ENCODE measurements at places on chromosomes 16 and 17.

- DNase-seq = no peak
Measured at GRCh38 chr17:917941-918740, 61.4 kb downstream of the NXN start.

DNA sequence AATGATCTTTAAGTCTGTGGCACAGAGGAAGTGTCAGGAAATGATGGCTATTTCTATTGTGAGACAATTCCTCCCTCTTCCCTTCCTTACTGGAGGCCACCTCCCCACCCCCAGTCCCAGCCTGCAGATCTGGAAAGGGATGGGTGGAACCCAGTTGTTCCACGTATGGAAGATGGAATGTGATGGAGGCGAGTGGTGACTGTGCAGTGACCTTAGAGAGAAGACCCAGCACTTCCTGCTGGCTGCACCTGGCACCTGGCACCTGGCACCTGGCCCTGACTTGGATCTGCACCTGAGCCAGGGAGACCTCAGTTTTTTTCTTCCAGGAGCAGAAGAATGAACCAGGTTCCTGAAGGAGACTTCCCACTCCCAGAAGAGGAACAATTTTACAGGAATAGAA lies 33.0 kb upstream of the TMC5 start:
- no peak for DNase-seq

- peak; percentile 84 for DNase-seq
Measured at GRCh38 chr17:1486802-1487695, 5.4 kb downstream of the MYO1C start.

DNA sequence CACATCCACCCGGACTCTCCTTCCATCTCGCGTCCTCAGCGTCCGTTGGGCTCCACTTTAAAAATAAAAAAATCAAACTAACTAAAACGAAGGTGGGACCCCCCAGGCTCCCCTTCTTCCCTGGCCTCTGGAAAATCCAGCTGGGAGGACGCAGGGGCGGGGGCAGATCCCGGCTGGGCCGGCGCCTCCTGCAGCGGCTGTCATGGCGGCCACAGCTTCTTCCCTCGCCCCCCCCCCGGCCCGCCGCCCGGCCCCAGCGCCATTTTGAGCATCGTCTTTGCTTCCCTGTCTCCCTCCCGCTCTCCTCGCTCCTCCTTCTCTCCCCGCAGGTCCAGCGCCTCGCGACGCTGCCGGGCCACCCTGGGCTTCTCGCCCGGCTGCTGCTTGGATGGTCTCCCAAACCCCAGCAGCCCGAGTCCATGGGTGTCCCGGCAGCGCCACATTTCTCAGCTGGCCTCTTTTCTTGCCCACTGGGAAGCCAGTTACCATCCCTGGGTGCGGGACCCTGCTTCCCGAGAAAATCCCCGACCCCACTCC lies 3.3 kb downstream of the HOXB2 start:
- DNase-seq = peak; percentile 53

- no peak for DNase-seq
Measured at GRCh38 chr17:81387100-81388090, 7.9 kb upstream of the BAHCC1 start.

DNA sequence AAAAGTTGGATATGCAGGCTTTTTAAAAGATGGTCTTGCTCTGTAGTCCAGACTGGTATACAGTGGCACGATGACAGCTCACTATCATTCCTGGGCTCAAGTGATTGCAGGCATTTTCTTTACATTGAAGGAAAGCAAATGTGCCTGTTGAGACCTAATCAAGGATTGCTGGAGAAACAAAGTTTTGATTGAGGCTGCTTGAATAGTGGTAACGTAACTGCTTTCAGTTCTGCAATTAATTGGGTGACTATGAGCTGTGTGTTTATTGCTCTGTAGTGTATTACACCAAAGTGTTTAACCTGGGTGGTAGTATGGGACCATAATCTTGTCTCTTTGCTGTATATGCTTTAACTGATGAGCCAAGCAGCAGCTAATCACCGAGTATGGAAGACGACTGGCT lies 2.3 kb downstream of the UBB start:
- no peak for DNase-seq

DNA sequence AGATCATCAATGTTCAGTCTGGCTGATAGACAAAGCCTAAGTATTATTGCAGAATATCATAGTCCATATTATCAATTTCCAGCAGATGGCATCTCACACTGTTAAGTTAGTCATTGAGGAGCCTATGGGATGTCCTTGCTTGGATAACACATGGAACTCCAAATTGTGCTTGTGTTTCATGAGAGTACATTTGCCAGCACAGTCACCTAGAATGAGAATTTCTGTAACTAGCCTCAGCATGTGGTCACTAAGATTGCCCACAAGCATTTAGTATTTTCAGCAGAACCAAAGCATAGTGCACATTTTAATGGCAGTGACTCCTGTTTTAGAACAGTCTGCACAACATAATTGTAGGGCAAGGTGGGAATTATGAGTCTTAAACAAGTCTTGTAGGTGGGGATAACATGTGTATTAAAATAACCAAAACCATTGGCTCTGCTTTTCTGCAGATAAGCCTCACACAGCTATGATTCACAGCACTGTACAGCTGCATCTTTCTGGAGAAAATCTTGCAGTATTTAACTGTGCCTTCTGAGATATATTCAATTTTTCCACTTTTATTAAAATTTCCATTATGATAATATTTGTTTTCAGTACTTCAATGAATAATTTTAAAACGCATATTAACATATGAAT lies 882.8 kb upstream of the SOX9 start:
- no peak for DNase-seq

GRCh38 chr17:76727745-76728456 lies 1.3 kb downstream of the METTL23 start:
- DNase-seq = no peak

DNA sequence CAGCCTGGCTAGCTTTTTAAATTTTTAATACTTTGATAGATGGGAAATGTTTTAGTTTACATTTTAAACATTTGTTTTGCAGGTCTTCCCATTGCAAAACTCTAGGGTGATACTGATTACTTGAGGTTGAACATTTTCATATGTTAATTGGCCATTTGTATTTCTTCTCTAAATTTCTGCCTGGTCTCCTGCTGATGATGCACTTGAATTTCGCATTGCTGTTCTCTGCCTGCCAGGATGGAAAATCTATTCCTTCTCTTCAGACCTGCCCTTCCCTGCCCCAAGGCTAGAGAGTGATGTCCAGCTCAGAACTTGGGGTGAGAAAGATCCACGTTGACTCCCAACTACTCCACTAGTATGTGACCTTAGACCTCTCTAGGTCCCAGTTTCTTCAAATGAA lies 134.7 kb downstream of the PITPNC1 start:
- DNase-seq = no peak

- DNase-seq = no peak
Measured at GRCh38 chr16:31225193-31225592, 8.3 kb upstream of the PYDC1 start.

GRCh38 chr17:34308371-34308770 lies 10.9 kb upstream of the CCL8 start:
- DNase-seq = no peak
